ENCODE measurements at places on chromosomes 1 and 21.

DNA sequence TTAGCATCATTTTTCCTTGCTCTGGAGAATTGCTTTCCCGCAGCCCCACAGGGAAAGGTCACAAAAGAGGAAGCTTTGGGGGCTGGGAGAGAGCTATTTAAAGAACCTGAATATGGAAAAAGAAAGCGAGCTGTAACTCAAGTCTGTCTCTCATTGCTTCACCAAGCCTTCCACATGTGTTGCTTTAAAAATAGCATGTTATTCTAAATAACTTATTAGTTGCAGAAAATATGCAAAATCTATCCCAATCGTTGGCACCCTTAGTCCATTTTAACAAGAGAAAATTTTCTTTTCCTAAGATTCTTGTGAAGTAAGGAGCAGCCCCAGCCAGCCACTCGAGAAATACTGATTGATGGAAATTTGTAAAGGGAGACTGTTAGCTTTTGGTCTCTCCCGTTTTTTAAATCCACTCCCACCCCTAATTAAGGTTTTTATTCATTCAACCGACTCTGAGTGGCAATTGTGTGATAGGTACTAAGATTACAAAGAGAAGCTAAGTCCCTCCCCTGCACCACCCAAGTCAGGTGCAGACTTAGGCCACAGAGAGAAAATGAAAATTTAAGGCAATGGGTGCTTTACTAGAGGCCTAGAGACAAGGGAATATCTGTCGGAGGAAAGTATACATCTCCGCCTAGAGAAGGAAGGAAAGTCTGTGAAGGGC lies 802 bp downstream of the CYP4X1 start:
- H3K27me3 ChIP-seq, result no peaks in the 10 kb centered on the region
- H3K27ac ChIP-seq, result no peak overlapping the region
- no peaks in the 10 kb centered on the region for H3K36me3 ChIP-seq
- H3K4me3 ChIP-seq, result peak overlapping the region; percentile 60
- peaks cover 5% of the 10 kb centered on the region for H3K4me1 ChIP-seq

- H3K4me1 ChIP-seq, result peaks cover 4% of the 10 kb centered on the region
- DNase-seq, result no peak
- H3K4me3 ChIP-seq, result no peak overlapping the region
- H3K36me3 ChIP-seq, result no peaks in the 10 kb centered on the region
- no peaks in the 10 kb centered on the region for H3K27me3 ChIP-seq
These were observed 50.0 kb downstream of the CACHD1 start for GRCh38 chr1:64519901-64520300.

DNA sequence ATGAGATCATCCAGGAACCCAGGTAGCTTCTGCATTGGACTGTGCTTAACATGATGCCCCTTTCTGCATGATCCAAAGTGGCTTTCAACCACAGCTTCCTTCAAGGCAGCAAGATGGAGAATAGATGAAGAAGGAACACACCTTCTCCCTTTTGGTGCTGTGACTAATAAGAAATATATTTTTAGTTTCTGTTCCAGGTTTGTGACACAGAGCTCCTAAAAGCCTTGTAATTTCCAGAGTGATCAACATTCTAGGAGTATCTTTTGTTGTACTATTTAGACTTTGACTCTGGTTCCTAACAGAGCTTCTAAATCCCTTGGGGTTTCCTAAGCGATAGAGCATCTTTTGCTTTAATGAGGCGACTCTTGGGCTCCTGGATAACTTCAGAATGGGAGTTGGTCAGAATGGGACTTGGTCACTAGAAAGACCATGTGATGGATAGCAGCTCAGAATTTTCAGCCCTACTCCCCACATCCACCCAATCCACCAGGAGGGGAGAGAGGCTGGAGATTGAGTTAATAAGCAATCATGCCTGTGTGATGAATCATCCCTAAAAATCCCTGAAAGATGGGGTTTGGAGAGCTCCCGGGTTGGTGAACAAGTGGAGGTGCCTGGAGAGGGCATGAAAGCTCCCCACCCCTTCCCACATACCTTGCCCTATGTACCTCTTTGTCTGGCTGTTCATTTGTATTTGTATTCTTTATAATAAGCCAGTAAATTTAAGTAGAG lies 134.8 kb downstream of the FGGY start:
- H3K27me3 ChIP-seq, result no peaks in the 10 kb centered on the region
- H3K4me3 ChIP-seq, result no peak overlapping the region
- no peaks in the 10 kb centered on the region for H3K4me1 ChIP-seq
- no peak for DNase-seq

GRCh38 chr21:43758111-43758641 lies 17.9 kb downstream of the CSTB start:
- H3K36me3 ChIP-seq, result peaks cover 5% of the 10 kb centered on the region
- H3K4me1 ChIP-seq, result no peaks in the 10 kb centered on the region
- H3K4me3 ChIP-seq, result no peak overlapping the region
- DNase-seq, result no peak
- no peaks in the 10 kb centered on the region for H3K27me3 ChIP-seq

DNA sequence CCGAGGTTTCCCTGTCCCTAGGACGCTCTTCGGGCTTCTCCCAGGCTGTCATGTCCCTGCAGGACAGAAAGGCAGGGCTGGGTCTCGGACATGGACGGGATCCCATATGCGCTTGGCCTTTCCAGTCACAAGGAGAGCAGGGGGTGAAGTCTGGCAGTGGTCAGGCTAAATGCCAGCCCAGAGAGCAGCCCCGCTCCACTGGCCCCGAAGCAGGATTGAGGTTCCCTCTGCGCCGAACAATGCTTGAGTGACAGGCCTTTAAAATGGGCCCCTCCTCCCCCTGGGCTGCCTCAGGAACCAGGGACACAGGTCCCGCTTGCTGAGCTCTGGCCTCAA lies 12.7 kb downstream of the DRAXIN start:
- H3K4me3 ChIP-seq, result no peak overlapping the region
- no peaks in the 10 kb centered on the region for H3K36me3 ChIP-seq
- H3K27me3 ChIP-seq, result no peaks in the 10 kb centered on the region
- DNase-seq, result no peak
- H3K27ac ChIP-seq, result no peak overlapping the region

GRCh38 chr1:43908858-43909257 lies 24.7 kb upstream of the ARTN start:
- DNase-seq, result no peak
- H3K4me3 ChIP-seq, result no peak overlapping the region
- no peak overlapping the region for H3K27ac ChIP-seq
- H3K36me3 ChIP-seq, result no peaks in the 10 kb centered on the region

GRCh38 chr1:160428655-160429054 lies 28.3 kb downstream of the VANGL2 start:
- H3K4me3 ChIP-seq, result no peak overlapping the region
- H3K27me3 ChIP-seq, result no peaks in the 10 kb centered on the region
- DNase-seq, result no peak
- no peaks in the 10 kb centered on the region for H3K4me1 ChIP-seq

GRCh38 chr1:218711884-218712674 lies 366.9 kb downstream of the TGFB2 start:
- H3K27me3 ChIP-seq, result no peaks in the 10 kb centered on the region
- no peak for DNase-seq
- no peaks in the 10 kb centered on the region for H3K36me3 ChIP-seq
- H3K27ac ChIP-seq, result no peak overlapping the region
- H3K4me1 ChIP-seq, result no peaks in the 10 kb centered on the region
- H3K4me3 ChIP-seq, result no peak overlapping the region

- DNase-seq, result no peak
- peaks cover 2% of the 10 kb centered on the region for H3K4me1 ChIP-seq
- H3K27me3 ChIP-seq, result no peaks in the 10 kb centered on the region
- no peak overlapping the region for H3K27ac ChIP-seq
- H3K36me3 ChIP-seq, result no peaks in the 10 kb centered on the region
These were observed 33.6 kb downstream of the COL18A1 start for GRCh38 chr21:45438391-45439145.

DNA sequence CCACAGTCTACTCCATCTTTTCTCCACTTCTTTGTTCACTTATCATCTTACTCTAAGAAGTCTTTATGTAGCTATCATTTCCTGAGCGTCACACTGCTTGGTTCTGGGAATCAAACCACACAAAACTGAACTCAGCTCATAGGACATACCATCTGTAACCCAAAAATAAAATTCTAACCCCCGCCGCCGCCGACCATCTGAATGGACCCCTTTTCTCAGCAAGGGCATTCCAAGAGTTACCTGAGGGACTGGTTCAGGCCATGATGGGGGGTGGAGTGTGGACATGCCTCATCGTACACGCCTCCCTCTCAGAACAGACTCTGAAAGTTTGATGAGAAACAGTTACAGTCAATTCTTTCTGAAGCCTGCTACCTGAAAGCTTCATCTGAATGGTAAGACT lies 12.6 kb upstream of the CHI3L2 start:
- no peak for DNase-seq
- H3K4me1 ChIP-seq, result peaks cover 6% of the 10 kb centered on the region
- H3K36me3 ChIP-seq, result no peaks in the 10 kb centered on the region
- H3K4me3 ChIP-seq, result no peak overlapping the region

- H3K36me3 ChIP-seq, result no peaks in the 10 kb centered on the region
- H3K27me3 ChIP-seq, result no peaks in the 10 kb centered on the region
- H3K4me3 ChIP-seq, result no peak overlapping the region
- H3K4me1 ChIP-seq, result no peaks in the 10 kb centered on the region
- no peak overlapping the region for H3K27ac ChIP-seq
These were observed 383.5 kb downstream of the MATN1 start for GRCh38 chr1:30339866-30340265.
